Stimulated activated CD4-positive, alpha-beta T cell treated with anti-CD3 and anti-CD28 coated beads, Interleukin-1b, Interleukin-23, amount 100 ng/mL, for 24 hours (primary cell): ENCODE measurements at places on chromosomes 11 and 22.

GRCh38 chr11:98003606-98004371 lies 1017.0 kb upstream of the CNTN5 start:
- no peak for DNase-seq

DNA sequence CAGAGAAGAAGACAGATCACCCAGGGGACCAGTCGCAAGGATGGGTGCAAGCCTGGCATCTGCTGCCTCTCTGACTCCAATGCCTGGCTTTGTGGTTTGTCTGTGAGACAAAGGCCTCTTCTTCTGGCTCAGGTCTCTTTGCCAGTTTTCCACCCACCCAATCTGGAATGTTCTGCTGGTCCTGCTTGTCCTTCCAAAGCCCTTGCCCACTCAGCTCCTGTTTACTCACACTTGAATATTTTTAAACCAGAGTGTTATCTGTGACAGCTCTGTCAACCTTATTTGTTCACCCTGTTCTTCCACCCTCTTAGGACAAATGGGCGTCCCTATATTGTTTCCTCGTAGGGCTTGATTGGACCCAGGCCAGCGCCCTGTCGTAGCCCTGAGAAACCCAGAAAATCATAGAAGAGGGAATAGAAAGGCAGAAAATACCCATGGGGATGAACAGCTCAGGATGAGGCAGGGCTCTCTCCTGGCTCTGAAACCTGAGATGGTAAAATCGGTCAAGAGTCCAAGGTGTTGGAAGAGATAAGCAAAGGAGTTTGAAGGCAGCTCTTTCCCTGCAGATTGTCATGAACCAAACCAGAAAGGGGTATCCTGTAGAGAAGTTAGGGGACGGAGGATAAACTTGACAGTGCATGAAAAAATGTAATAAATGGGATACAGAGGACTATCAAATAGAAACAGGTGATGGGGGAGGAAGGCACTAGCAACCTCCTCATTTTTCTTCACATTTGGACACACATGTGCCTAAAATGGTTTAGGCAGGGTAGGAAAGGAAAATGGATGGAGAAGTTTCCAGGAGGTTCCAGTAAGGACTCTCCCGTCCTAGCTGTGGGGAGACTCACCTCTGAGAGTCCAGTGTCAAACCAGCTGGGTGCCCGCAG lies 651 bp downstream of the CRYAB start:
- no peak for DNase-seq

- DNase-seq: no peak
Measured at GRCh38 chr11:45316258-45316657, 30.1 kb upstream of the SYT13 start.

- DNase-seq: no peak
Measured at GRCh38 chr11:86395061-86395551, 20.4 kb downstream of the CCDC81 start.

DNA sequence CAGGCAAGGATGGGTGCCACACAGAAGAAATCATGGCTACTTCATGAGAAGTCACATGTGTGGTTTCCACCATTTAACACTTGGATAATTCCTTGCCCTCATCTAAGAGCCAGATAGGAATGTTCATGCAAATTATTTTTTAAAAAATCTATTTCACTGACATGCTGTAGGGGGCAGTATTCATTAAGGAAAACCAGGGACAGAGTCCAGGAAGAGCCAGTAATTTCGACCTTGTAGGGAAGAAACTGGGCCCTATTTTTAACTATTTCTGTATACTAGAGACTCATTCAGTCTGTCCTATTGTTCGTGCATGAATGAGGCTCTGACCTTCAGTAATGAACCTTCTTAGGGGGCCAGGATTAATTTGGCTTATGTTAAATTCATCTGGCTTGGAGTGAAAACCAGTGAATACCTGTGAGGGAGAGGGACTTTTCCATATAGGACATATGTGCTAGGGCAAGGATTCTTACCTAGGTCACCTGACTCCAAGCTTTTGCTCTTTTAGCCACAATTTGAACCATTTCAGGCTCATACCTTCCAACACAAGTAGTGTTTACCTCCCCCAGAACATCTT lies 192.7 kb downstream of the NAV2 start:
- DNase-seq: no peak

- DNase-seq: no peak
Measured at GRCh38 chr22:48555606-48556005, 1272.1 kb downstream of the BRD1 start.

DNA sequence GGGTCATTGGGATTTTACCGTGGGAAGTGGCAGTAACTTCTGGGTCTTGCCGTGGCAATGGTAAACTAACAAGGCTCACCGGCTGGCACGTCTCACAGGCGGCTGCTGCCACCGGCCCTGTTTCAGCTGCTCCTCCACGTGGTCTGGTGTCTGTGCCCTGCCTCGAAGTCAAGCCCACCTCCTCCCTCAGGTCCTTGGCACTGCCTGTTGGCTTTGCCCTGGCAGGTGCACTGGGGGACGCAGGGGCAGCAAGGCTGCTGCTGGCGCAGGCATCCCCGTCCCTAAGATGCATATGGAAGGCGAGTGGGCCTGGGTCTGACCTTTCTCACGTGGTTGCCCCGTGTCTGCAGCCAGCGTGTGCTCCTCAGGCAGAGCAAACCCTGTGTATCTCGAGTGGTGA lies 783.6 kb downstream of the BRD1 start:
- no peak for DNase-seq

DNA sequence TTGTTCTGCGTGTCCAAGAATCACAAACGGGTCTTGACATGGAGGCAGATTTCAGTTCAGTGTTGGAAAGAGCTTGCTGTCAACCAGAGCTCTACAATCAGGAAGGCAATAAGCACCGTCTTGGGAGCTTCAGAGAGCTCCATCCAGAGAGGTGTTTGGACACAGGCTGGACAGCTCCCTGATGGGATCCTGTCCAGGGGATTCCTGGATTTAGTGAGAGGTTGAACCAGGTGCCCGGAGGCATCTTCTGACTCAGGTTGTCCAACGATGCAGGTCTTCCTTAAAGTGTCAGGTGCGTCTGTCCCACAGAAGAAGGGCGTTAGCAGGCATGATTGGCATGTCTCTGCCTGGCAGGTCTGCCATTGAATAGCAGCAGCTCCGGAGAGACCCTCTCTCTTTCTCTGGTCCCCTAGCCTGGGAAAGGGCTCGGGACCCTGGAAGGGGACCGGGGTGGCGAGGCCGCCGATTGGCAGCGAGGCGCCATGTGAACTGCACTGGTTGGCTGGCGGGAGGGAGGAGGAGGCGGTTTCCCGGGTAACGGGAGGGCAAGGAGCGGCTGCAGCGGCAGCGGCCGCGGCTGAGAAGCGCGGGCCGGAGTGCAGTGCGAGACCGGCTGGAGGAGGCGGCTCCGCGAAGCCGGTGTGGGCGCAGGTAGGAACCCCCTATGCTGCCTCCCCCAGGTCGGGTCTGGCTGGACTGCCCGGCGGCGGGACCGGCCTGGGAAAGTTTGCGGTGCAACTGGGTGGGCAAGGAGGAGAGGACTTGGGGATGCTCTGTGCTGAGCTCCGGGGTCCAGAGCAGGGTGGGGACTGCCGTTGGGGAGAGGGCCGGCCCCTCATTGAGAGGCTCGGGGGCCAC lies 104.1 kb upstream of the E2F8 start:
- no peak for DNase-seq

DNA sequence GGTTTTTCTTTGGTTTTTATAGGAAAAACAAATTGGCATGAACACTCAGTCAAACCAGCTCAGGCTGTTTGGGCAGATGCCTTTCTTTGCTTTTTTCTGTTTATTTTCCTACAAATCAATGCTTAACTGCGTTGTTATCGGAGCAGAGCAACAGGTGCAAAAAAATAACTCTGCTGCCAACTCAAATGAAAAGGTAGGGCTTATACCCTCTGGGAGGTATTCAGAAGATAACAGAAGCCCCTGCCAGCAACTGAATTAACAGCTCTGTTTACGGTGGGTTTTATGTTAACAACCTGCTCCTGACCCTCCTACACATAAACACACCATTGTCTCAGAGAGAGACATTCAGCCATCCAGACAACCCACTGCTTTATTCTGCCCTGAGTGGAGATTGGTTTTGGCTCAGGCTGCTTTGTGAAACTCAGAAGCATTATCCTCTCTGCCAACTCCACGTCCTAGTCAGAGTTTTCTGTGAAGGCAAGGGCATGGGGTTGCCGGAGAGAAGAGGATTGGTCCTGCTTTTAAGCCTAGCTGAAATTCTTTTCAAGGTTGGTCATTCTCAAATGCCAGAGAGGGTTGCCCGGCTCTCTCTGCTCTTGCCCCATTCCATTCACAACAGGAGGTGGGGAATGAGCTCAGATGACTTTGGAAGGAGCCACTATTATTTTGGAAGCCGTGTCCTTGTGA lies 11.4 kb downstream of the EHF start:
- no peak for DNase-seq

- no peak for DNase-seq
Measured at GRCh38 chr11:84882056-84882455, 745.1 kb downstream of the DLG2 start.

DNA sequence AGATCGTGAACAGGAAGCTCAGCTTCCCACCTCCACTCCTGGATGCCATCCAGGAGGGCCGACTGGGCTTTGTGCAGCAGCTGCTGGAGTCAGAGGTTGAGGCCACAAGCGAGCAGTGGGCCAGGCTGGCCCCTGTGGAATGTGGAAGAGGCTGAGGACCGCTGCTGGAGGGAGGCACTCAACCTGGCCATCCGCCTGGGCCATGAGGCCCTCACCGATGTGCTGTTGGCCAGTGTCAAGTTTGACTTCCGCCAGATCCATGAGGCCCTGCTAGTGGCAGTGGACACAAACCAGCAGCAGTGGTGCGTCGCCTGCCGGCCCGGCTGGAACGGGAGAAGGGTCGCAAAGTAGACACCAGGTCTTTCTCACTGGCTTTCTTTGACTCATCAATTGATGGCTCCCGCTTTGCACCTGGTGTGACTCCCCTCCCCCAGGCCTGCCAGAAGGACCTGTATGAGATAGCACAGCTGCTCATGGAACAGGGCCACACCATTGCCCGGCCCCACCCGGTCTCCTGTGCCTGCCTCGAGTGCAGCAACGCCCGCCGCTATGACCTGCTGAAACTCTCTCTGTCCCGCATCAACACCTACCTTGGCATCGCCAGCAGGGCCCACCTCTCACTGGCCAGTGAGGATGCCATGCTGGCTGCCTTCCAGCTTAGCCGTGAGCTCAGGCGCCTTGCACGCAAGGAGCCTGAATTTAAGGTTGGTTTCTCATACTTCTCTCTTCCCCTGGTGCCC lies 24.9 kb downstream of the ART5 start:
- no peak for DNase-seq

DNA sequence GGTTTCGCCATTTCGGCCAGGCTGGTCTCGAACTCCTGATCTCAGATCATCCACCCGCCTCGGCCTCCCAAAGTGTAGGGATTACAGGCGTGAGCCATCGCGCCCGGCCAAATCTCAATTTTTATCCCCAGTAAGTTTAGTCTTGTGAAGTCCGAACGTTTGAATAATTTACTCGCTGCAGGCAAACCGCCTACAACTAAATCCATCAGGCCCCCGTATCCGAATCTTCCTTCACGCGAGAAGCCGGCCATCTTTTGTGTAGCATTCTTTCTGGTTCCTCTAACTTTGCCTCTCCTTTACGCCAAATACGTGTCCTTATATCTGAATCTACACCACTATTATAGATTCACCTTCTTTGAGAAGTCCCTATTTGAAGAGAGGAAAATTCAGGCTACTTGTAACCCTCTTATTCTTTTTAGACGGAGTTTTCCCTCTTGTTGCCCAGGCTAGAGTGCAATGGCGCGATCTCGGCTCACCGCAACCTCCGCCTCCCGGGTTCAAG lies 581 bp upstream of the EIF3L start:
- no peak for DNase-seq

DNA sequence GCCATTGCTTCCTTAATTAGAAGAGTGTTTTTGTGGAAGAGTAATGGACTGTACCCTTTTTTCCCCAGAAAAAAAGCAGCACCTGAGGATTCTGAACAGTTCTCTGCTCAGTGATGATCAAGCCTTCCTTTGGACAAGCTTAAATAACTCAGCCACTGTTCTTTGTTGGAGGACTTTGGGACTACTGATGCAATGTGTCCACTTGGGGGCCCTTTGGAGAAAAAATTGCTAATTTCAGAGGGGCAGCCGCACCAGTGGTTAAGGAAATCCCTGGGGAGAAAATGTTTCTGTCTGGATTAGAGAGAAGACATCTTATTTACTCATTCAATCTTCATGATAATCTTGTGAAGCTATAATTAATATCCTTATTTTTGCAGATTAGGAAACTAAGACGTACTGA lies 5.3 kb upstream of the KMT2A start:
- no peak for DNase-seq

DNA sequence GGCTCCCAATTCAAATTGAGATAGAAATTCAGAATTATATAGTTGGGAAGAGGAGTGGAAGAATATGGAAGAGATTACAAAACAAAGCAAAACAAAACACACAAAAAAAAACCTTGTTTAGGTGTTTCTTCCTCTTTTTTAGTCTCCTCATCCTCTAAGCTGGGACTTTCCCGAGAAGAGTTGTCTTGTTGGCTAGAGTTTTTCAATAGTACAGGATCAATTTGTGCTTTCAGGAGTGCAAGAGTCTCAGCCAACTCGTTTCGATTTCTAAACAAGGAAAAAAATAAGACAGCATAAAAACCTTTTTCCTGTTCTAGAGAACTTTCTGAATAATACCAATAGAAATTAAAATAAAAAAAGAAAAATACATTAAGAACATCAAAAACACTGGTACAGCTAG lies 87.8 kb upstream of the CLNS1A start:
- no peak for DNase-seq

- peak; percentile 51 for DNase-seq
Measured at GRCh38 chr11:57514538-57515331, 767 bp downstream of the SLC43A1 start.

GRCh38 chr11:20022363-20023081 lies 137.8 kb downstream of the DBX1 start:
- DNase-seq: no peak

GRCh38 chr11:11822946-11823345 lies 18.8 kb upstream of the USP47 start:
- no peak for DNase-seq

GRCh38 chr11:91308069-91308468 lies 916.5 kb upstream of the FAT3 start:
- DNase-seq: no peak

DNA sequence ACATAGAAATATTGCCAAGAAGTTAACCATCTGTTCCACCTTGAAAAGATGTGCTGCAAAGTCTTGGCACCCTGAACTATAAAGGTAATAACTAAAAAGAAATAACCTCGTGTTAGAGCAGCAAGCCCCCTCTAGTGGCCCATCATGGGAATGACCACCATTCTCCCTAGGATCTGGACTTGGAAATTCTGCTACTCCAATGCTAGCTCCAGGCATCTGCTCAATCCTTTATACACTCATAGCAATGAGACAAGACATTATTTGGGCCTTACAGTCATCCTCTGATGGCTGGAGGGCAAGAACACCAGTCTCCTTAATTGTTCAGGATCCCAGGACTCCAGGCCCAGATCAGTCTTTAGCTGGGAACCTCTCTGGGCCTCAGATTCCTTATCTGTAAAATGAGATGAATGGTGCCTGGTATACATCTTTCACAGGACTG lies 76.0 kb downstream of the CWC15 start:
- DNase-seq: peak; percentile 27

- no peak for DNase-seq
Measured at GRCh38 chr11:325796-326591, 5.3 kb upstream of the IFITM3 start.

DNA sequence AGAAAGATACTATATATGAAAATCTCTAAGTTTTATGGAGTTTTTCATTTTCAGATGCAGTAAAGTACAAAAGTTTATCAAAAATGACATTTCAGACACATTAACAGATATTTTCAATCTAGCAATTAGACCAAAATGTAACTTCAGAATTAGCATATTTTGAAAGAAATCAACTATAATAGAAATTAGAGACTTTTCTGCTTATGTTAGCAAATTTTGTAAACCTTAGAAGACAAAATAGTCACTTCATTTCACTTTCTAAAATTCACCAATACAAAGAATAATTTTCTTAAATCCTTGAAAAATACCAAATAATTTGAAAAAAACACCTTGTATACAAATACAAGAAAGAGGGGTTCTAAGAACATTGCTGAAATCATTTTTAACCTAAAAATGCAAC lies 135.8 kb upstream of the FIBIN start:
- no peak for DNase-seq
